ENCODE measurements at places on chromosomes 2 and 18. TPM values are rescaled to one million over a fixed set of nuclear protein-coding genes. Genes with fewer than 3 reads are reported as not detected.

The NAT8 gene
- total RNA-seq = not detected

The ITPRIPL1 gene
- total RNA-seq = 1.4 TPM

The CXCR4 gene
- not detected for total RNA-seq

DNA sequence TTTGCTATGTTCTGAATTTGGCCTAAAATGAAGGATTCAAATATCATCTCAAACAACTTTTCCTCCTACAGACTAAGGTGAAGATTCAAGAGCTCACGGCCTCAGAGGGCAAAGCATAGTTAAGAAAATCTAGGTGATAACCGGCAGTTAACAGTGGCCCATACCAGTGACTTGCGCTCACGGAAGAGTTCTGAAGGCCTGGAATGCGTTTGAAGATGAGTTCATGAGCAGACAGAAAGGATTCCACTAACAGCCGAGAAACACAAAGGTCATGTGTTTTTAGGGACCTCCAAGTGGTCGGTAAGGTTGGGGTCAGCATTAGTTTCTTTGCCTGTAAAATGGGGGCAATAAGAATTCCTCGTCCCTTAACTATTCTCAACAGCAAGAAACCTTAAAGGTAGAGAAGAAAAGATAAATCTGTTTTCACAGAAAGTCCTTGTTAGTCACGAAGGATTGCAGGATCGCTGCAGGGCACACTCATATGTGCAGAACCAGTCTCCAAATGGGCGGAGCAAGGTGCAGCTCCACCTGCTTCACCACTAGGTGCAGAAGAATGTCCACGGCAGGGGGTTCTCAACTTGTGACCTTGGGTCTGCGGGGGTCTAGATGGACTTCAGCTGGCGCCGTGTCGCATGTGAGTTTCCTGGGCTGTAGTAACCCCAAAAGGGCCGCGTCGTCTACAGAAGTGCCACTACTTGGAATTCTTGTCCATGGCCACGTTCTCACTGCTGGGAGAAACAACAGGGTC is 708 bp upstream of the RPIA start:
- no peaks in the 10 kb centered on the region for H3K4me1 ChIP-seq
- peak; percentile 2 for DNase-seq
- no peaks in the 10 kb centered on the region for H3K36me3 ChIP-seq
- H3K27me3 ChIP-seq = no peaks in the 10 kb centered on the region

DNA sequence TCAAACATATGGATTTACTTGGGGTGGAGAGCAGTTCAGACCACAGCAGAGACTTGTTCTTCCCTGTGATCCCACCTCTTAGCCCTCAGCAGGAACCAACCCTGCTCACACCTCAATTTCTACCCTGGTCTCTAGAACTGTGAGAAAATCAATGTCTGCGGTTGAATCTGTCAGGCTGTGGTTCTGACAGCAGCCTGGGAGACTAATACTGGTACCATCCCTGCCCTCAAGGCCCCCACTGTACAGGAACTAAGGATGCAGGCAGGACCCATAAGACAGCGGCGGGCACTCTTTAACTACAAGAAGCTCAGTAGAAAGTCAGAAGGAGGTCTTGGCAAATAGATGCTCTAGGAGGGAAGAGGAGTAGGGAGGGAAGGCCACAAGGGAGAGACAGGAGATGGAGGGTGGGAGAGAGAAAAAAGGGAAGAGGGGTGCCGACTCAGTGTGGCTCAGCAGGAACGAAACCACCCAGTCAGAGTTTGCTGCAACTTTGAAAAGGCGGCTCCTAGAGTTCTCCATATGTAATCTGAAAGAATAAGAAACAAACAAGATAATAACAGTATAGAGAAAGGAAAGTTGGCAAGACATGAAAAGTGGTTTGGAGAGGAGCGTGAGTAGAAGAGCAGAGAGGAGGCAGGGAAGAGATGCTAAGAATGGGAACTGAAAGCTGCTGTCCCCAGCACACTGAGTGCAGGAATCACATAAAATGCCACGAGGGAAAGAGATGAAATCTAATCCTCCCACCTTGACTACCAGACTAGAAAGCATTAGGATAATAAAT is 323.9 kb upstream of the ID2 start:
- H3K27me3 ChIP-seq = peaks cover 2% of the 10 kb centered on the region
- DNase-seq = no peak
- no peaks in the 10 kb centered on the region for H3K4me1 ChIP-seq

Data from IMR-90 (cell line).